ENCODE measurements at places on chromosomes 1 and 21.

GRCh38 chr1:190098107-190098506 is 379.6 kb downstream of the BRINP3 start:
- DNase-seq: no peak

DNA sequence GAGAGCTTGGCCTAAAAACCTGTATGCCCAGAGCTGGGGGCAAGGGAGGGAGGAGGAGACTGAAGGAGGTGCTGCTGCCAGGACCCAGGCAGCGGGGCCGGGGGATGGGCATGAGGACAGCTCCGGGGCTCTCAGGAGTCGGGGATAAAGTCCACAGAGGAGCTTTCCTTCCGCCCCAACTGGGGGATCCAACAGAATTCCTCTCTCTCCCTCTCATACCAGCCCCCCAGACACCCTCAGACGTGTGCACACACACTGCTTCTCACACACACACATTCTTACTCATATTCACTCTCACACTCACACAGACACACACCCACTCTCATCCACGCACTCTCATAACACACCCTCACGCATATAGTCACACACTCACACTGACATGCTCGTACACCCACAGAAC is 39.1 kb downstream of the SYF2 start:
- DNase-seq: no peak

DNA sequence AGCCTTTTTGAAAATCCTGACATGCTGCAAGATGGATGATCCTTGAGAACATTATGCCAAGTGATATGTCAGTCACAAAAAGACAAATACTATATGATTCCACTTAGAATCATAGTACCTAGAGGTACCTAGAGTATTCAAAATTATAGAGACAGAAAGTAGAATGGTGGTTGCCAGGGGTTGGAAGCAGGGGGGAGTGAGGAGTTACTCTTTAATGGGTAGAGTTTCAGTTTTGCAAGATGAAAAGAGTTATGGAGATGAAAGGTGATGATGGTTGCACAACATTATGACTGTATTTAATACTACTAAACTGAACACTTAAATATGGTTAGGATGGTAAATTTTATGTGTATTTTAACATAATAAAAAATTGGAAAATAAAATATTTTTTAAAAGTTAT is 37.9 kb upstream of the PODN start:
- DNase-seq: no peak

- DNase-seq: no peak
These were observed 183.7 kb upstream of the FAM78B start for GRCh38 chr1:166350490-166350889.

DNA sequence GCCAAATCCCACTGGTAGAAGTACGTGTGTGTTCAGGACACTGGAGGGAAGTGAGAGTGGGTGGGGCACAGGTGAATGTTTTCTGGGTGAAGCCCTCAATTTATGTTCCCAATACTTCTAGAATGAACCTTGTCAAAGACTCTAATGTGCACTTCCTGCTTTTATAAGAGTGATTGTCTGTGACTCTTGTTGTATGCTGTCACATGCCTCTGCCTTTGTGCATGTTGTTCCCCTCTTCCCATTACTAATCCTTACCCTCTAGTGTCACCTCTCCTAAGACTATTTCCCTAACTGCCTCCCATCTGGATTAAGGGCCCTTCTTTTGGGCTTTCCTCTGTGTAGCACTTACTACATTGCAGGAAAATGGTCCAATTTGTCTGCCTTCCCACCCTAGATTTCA is 2.5 kb upstream of the LINGO4 start:
- DNase-seq: no peak

GRCh38 chr1:52518962-52519361 is 33.9 kb downstream of the TUT4 start:
- no peak for DNase-seq

GRCh38 chr1:19466112-19466561 is 19.2 kb downstream of the CAPZB start:
- no peak for DNase-seq

GRCh38 chr1:25810341-25811299 is 9.1 kb upstream of the MTFR1L start:
- no peak for DNase-seq

GRCh38 chr1:108685529-108685928 is 6.6 kb upstream of the PRPF38B start:
- DNase-seq: no peak

DNA sequence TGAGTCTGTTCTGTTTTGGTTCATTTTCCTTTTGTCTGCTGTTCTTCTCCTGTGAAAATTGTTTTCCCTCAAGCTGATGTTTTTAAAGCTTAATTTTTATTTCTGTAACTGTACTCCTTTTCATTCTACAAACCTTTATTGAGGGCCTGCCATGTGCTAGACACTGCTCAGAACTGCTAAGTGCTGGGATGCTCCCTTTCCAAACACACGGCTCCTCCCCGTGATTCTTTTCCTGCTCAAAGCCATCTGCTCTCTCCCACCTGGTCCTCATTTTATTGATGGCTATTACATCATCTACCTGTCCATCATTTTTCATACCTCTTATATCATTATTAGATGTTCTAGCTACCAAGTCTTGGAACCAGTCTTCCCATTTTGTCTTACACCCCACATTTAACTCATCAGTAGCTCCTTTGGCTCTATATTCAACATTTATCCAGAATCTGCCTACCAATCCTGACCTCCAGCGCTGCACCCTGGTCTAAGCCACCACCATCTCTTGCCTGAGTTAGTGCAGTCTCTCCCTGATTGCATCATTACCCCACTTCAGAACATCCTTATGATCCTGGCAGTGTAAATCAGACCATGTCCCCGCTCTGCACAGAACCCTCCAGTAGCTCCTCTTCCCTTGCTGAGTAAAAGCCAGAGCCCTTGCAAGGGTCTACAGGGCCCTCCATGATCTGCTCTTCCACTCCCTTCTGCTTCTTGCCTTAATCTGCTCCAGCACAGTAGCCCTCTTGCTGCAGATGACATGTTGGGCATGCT is 118.1 kb downstream of the CACNA1E start:
- DNase-seq: no peak

DNA sequence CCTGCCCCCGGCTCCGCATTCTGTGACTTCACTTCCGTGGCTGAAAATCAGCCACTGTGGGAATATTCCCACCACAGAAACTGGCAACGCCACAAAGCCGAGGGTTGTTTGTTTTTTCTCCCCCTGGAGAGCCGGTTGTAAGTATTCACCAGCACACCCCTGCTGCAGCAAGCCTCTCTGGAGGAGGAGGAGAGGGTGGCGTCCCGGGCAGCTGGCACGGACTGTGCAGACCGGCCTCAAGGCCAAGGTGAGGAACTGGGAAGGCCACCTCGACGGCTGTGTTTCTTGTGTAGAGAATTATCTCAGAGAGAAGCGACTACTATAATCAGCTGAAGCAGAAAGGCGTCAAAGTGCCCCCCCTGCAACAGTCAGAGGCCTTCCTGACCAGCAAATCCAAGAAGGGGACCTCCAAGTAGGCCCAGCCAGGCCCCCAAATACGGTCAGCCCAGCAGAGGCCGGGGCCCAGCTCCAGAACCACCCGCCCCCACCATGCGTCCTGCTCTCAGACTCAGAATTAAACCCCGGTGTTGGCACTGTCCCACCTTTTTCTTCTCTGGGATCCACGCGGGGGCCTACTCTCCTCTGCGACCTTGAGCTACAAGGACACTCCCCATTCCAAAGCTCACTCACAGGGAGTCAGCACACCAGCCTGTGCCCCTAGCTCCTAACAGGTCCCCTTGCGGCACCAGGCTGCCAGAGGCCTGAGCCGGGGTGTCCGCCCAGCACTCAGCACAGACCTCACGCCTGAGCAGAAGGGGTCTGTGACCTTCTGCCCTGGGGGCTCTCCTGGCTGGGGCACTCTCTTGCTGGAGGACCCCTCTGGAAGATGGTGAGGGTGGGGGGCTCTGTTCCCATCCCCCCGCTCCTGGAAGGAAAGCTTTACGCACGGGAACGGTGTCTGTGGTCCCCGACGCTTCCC is 1.2 kb upstream of the SMIM1 start:
- no peak for DNase-seq
